ENCODE measurements at places on chromosomes 5 and 9. TPM values are rescaled to one million over a fixed set of nuclear protein-coding genes. Genes with fewer than 3 reads are reported as not detected.

The SLC34A3 gene
- not detected for total RNA-seq

The PCDHB7 gene
- 0.14 TPM for total RNA-seq

The SVEP1 gene
- total RNA-seq = 1.2 TPM

DNA sequence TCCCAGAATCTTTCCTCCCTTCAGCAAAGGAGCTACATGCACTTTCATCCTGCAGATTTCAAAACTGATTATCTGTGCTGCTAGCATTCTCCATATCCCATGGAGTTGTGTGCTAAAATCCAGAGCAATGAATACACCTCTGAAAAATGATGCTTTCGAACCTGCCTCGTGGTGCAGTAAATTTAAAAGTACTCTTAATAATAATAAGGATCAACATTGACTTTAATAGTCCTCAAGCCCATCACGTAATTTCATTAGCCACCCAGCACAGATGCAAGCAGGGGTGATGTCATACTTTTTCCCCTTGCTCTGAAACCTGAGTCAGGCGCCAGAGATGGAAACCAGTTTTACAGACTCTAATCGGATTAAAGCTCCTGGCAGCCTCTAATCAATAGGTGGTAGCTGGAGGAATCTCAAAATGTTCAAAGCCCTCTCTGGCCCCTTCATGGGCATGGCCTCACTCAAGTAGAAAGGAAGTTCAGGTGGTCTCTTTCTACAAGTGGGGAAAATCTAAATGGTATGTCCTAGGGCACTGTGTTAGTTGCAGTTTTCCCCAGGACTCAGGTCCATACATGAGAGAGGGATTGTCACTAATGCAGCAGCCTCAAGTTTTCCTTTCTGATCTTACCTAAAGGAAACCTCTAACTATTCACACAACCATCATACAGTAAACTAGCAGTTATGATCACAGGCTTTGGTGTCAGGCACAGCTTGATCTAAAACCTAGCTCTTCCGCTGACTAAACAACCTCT, 221.6 kb upstream of the SLC30A5 start:
- no peak for DNase-seq
- no peak overlapping the region for H3K27ac ChIP-seq
- no peak overlapping the region for H3K4me3 ChIP-seq

DNA sequence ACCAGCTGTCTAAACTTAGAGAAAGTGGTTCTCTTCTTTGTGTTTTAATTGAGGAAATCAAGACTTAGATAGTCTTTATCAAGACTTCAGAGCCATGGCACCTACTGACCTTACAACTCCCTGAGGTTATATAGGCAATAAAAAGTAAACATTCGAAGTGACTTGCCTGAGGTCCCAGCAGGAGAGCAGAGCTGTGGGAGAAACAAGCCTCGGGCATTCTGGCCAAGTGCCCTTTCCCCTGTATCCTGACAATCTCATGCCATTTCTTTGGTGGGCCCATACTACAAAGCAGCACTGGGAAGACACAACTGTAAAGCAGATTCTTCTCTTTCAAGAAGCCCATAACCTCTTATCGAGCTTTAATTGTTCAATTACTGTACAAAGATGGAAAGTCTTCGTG, 23.1 kb downstream of the FREM1 start:
- no peaks in the 10 kb centered on the region for H3K4me1 ChIP-seq
- no peaks in the 10 kb centered on the region for H3K36me3 ChIP-seq
- H3K27me3 ChIP-seq = no peaks in the 10 kb centered on the region
- no peak overlapping the region for H3K4me3 ChIP-seq
- H3K27ac ChIP-seq = no peak overlapping the region
- DNase-seq = no peak

- no peaks in the 10 kb centered on the region for H3K36me3 ChIP-seq
- no peak overlapping the region for H3K4me3 ChIP-seq
- H3K4me1 ChIP-seq = peaks cover 15% of the 10 kb centered on the region
- no peak for DNase-seq
- H3K27me3 ChIP-seq = no peaks in the 10 kb centered on the region
Measured at GRCh38 chr9:105154723-105155191, 89.7 kb upstream of the SLC44A1 start.

Measured in thymus (tissue), 14 donors.